ENCODE measurements at places on chromosomes 16 and 17. TPM values are rescaled to one million over a fixed set of nuclear protein-coding genes. Genes with fewer than 3 reads are reported as not detected.
A peak's percentile ranks its signal among the peaks of the same experiment; 100 is the strongest.

DNA sequence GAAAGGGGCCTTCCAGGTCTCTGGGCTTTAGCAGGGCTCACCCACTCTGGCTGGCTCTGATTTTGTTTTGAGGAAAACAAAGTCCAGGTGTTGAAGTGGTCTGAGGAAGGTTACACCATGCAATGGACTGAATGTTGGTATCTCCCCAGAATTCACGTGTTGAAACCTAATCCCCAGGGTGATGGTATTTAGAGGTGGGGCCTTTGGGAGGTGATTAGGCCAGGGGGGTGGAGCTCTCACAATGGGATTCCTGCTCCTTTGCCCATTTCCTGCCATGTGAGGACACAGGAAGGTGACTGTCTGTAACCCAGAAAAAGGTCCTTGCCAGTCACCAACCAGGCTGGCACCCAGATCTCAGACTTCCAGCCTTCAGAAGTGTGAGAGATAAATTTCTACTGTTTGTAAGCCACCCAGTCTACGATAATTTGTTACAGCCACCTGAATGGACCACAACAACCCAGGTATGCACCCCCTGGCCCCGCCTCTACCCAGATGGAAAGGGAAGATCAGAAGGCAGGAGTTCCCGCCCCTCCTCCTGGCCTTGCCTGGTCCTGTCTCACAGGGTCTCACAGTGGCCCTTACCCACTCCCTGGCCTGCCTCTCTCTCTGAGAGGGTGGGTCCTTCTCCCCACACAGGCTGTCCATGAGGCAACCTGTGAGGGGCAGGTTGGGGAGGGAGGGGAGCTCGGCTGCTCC, 32.0 kb downstream of the LRRC75A start:
- DNase-seq = no peak

The TPSG1 gene
- total RNA-seq = not detected

DNA sequence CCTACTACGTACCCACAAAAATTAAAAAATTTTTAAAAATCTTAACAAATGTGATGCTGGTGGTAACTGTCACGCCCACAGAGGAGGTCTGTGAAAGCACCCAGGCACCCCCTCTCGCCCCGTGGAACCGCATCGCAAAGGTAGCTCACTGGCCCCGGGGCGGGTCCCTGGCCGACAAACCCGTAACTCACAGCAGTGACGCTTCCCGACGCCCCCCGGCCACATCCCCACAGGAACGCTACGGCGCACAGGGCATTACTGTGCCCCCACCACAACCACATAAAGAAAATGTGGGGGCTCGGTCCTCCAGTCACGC, 366 bp downstream of the ANKS3 start:
- no peak for DNase-seq

DNA sequence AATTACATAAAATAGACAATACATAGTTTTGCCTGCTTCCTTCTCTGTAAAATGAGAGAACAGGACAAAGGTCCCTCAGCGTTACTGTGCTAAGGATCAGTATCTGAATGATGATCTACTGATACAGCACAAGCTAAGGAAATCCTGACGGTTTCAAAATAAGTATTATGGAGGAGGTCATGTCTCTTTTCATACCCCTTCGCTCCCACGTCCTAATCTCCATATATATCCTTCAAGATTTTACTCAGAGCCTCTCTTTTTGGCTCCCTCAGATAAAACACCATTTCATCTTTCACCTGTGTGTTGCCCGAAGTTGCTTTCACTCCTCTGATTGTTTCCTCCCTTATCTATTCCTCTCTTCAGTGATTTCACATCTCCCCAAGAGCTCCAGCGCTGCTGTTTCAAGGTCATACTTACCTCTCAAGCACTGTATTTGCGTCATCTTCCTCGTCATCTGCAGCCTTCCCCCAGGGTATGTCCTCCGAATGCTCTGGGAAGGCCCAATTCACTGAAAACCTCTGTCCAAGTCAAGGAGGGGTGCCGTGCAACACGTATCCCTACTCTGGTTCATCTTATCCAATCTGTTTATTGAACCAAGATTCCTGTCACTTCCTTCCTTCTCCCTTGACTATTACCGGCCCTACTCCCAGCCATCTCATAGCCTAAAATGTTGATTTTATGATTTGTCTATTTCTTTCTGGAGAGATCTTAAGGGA, 1.2 kb upstream of the BLTP2 start:
- DNase-seq = no peak

The CDK3 gene
- total RNA-seq = 0.72 TPM

The PDILT gene
- total RNA-seq = not detected

GRCh38 chr16:69273009-69273408, 38.1 kb upstream of the VPS4A start:
- DNase-seq = peak; percentile 96

The MYO15A gene
- 0.18 TPM for total RNA-seq

Data from IMR-90 (cell line).